ENCODE measurements at places on chromosomes 3 and 15.

GRCh38 chr3:177281292-177282118, 84.2 kb upstream of the TBL1XR1 start:
- DNase-seq, result peak; percentile 7

- DNase-seq, result no peak
Measured at GRCh38 chr15:58552505-58553364, 120.9 kb downstream of the LIPC start.

DNA sequence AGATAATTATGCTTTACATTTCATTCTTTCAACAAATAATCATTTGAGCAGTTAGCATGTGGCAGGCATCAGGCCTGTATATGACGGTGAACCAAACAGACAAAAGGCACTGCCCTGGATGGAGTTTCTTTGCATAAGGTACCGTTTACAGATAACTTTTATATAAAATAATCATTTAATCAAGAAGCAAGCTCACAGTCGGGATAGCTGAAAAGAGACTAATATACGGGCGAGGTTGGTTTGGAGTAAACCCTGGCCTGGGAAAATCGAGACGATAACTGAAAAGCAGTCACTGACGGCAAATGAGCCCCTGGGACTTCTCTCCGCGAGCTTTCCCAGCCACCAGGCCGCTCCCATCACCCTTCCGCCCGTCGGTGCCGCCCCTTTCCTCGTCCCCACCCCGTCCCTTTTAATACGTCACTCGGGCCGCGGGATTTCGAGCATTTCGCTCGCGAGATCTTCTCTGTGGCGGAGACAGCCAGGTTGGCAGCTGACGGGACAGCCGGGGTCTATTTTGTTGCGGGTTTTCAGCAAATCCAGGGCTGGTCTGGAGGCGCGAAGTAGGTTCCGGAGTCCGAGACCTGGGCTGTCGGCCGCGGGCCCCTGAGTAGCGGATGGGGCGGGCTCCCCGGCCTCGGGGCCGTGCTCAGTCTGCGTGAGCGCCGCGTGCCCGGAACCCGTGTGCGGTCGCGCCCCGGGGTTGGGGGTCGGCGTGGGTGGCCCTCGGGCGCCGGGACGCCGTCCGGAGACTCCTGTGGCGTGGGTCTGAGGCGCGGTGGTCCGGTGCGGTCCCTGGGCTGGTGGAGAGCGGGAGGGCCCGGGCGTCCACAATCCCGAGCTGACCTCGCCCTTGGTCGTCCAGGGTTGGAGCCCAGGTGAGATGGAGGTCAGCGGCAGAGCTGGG, at the start of gene NMD3:
Gene NMD3, plus strand, starts transcription at position 462 of the 904 bp plus-strand sequence. CDS start 703 bp downstream, outside the sequence.
- peak; percentile 86 for DNase-seq

GRCh38 chr3:190486533-190486864, 27.4 kb upstream of the IL1RAP start:
- DNase-seq, result no peak

DNA sequence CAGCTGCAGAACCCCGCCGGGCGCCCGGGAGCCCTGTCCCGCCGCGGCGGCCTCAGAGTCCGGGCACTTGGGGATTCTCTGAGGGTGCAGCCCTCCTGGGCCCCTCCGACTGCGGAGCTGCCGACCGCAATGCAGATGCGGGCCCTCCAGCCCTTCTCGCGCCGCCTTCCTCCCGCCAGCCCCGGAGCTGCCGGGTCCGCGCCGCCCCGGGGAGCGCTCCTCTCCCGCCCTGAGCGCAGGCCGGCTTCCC, 320 bp upstream of the ACAN start:
- DNase-seq, result no peak

DNA sequence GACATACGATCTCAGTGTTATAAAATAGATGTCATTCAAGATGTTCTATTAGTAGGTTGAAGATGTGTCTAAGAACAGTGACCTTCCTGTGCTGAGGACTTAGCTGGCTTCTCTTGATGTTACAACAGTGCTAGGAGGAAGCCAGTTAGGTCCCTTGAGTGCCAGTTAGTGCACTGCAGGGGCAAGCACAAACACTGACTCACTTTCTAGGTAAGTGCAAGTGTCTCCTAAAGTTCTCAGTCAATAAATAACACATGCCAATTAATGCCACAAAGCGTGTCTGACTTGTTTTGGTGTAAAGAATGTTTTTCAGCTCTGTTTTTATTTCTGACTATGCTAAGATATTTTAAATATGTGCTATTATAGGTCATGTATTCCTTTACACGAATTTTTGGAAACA, 211.8 kb downstream of the NAALADL2 start:
- DNase-seq, result no peak

DNA sequence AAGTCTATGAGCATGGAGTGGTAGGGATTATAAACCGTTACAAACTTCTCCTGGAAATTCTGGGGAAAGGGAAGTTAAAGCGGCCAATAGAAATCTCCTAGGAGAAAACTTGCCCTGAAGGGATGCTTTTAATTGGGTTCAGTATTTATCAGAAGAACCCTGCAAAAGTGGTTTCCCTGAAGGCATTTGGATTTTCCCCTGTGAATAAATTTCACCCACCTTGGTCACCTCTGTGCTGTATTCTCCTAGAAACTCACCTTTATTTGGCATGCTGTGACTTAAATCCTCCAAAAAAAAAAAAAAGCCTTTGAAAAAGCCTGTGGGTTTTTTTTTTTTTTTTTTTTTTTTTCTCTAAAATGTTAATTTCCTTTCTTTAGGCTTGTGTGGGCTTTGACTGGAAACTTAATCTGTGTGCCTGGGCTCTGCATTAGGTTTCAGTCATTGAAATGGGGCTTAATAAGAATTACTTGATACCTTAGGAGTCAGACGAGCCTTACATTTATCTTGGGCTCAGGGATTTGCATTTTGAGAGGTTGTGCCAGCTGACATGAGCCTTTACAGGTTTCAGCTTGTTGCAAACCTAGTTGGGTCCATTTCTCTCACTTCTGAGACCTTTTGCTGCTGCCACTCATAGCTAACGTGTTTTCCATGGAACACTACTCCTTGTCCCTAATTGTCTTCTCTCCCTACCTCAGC, 22.0 kb downstream of the TGFBR2 start:
- no peak for DNase-seq

DNA sequence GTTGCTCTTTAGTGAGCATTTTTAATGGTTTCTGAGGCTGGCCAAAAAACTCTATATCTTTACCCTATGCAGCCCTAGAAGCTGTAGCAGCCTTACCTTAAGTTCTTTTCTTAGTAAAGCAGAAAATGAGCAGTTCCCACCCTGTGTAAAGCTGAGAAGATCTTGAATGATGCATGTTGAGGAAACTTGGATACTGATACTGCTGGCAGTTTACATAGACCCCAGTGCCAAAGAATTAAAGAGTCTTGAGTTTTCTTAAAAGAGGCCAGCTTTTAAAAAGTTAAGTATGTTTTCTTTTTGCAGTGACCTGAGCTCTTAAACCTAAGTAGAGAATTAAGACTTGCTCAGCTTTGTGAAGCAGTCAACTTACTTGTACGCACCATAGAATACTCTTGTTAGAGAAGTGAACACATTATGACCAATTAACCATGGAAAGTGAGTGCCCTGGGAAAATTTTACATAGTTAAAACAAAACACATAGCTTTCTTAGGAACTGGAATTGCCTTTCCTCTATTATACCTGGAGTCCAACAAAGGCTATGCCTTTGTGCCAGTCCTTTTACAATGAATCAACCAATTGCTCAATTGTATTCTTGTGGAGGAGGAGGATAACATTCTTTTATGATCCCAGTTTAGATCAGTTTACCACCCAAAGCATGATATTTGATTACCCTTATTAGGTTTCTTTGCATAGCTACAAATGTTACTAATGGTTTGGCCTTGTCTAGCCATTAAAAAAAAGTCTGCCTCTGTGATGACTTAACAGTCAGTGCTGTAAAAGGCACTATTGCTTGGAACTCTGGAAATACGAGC, 28.4 kb downstream of the PLS1 start:
- no peak for DNase-seq

DNA sequence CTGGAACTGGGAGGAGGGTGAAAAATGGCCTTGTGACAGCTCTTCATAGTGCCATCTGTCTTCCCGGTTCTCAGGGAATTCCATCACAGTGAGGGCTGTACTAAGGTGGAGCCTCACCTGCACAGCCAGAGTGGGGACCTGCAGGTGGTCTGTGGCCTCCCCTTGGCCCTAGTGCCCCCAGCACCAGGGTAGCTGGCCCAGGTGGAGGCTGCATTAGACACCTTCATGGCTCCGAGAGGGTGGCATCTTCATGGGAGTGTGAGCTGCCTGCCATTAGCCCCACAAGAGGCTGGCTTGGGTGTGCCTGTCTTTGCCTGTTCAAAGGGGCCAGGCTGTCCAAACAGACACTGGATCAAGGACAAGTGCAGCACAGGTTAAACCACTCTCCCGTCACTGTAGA, 95.5 kb upstream of the PRR23E start:
- DNase-seq, result no peak

DNA sequence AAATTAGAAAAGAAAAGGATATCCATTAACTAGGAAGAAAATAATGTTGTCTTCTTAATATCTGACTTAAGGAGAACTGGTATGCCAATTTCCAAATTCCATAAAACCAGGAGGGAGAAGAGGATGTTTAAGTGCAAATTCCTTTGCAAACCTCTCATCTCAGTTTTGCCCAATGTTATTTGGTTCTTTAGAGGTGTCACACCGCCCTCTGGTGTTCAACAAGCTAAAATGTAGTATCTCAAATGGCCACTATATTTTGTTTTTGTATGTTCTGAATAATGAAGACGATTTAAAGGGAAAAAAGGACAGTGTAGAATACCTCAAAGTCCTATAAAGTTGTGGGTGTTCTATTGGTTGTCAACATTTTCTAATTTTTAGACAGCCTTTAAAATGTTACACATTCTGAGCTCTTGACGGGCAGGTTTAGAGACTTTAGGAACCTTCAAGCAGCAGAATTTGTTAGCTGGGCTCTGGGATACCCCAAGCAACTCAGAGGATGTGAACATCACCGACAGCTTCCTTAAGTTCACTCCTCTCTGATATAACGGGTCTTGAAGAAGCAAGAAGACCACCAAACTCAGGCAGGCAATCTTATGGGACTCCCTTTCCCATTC, 458.3 kb downstream of the MFSD1 start:
- DNase-seq, result peak; percentile 36

DNA sequence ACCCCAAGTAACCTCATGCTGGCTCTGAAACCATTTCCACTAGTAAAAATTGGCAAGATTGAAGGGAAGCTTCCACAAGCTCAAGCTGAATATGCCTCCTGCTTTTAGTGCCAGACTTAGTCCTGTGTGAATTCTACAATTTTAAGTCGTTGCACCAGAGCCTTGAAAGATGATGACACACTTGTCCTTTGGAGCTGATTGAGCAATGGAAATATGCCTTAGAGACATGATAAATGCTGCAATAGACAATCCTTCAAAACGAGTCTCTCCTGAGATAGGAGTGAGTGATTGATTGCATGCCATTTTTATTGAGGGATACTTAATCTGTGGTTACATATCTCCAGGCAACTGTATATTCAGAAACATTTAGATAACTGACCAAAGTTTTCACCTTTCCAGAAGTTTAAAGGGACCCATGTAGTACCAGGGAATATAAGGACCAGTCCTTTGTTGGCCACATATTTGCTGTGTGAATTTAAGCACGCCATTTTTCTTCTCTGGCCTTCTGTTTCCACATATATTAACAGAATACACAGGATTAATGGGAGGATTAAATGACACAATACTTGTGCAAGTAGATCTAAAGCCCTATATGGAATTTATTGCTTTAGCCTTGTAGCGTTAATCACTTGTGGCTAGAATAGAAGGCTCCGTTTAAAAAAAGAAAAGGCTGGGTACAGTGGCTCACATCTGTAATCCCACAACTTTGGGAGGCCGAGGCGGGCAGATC, 65.1 kb downstream of the PPARG start:
- no peak for DNase-seq

DNA sequence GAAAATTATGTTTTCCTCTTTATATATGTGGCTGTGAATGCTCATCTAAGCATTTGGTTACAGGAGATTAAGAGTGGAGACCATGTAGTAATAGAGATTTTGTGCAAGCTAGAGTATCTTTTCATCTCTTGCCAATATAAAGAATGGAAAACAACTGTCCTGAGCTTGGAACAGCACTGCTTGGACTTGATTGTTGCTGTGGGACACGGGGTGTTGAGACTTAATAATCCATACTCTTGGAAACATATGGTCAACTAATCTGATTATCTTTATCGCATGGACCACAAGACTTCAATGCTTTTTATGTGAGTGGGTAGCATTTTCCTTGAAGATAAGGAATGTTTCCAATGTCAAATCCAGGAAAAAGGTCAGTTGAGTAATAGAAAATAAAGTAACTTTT, 806.3 kb downstream of the DIPK2A start:
- no peak for DNase-seq

DNA sequence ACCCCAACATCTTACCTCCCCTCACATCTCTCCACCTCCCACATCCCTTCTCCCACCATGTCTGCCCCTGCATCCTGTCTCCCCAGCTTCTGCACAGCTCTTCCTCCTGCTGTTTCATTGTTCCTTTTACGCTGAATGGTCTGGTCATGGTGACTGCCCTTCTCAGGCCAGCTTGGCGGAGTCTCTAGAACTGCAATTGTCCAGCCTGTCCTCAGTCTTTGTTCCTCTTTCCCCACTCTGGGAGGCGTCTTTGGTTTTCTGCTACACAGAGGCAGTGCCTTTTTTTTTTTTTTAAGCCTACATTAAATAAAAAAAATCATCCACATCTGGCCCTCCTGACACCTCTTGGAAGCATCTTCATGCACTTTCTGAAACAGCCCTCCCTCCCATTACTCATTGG, 49.1 kb upstream of the SEC22A start:
- DNase-seq, result no peak

DNA sequence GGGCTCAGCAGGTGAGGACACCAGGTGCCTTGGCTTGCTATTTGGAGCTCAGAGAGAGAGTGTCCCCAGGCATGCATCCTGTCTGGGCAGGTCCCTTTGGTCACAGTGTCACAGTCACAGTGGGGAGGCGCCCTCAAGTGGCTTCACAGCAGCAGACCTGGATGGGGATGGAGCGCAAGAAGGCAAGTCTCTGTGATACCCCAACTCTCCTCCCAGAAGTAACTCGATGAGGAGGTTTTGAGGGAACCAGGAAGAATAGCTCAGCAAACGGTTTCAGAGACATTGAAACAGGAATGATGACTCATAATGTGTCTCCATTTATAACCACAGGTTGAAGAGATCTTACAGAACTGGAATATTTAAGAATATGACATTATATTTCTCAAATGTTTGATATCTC, 66.5 kb upstream of the SH3GL3 start:
- no peak for DNase-seq

- DNase-seq, result no peak
Measured at GRCh38 chr15:78130466-78131294, 565 bp downstream of the CIB2 start.
